Thoracic aorta (tissue), 2 donors: ENCODE measurements at places on chromosomes 7 and 10.

- no peak for DNase-seq
Measured at GRCh38 chr10:22711373-22711772, 3.0 kb downstream of the PIP4K2A start.

DNA sequence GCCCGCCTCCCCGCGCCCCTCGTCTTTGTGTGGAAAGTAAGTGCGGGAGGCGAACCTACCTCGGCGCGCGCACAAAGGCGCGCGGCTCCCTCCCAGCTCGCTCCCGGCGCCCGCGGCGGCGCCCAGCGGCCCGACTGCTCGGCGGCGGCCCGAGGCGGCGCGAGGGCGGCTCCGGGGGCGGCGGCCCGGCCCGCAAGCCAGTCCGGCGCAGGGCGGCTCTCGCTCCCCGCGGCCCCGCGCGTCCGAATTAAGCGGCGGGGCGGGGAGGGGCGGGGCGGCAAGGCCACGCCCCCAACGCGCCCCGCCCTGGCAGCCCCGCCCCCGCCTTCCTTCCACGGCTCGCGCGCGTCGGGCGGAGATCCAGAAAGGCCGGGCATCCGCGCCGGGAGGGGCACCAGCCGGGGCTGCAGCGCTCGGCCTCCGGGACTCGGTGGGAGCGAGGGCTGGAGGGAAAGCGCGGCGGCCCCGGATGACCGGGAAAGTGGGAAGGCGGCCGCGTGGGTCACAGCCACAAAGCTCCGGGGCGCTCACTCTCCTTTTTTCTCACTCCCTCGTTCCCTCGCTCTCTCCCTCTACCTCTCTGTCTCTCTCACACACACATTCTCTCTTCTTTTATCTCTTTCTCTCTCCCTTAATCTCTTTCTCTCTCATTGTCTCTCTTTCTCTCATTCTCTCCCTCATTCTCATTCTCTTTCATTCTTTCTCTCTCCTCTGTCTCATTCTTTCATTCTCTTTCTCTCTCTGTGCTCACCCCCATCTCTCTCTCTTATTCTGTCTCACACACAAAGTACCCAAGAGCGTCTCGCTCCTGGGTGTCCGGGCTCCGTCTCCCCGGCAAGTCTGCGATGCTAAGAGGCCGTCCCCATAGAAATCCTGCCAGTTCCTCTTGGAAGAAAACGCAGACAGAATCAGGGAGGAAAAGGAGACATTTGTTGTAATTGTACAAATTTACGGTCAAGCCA is 170.2 kb downstream of the FAM107B start:
- DNase-seq = peak; percentile 22

GRCh38 chr7:30932562-30932961 is 20.9 kb downstream of the AQP1 start:
- no peak for DNase-seq

GRCh38 chr7:99990460-99990852 is 14.6 kb upstream of the AZGP1 start:
- no peak for DNase-seq

DNA sequence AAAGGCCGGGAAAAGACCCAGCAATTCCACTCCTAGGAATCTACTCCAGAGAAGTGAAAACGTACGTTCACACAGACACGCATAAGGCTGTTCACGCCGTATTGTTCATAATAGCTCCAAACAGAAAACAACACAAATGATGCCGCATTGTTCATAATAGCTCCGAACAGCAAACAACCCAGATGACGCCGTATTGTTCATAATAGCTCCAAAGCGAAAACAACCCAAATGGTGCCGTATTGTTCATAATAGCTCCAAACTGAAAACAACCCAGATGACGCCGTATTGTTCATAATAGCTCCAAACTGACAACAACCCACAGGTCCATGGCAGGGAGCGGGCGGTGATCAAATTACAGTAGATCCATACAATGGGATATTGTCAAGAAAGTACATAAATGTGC is 85.2 kb upstream of the DNAAF5 start:
- no peak for DNase-seq

- DNase-seq = no peak
Measured at GRCh38 chr10:48722153-48723145, 37.8 kb downstream of the WDFY4 start.

DNA sequence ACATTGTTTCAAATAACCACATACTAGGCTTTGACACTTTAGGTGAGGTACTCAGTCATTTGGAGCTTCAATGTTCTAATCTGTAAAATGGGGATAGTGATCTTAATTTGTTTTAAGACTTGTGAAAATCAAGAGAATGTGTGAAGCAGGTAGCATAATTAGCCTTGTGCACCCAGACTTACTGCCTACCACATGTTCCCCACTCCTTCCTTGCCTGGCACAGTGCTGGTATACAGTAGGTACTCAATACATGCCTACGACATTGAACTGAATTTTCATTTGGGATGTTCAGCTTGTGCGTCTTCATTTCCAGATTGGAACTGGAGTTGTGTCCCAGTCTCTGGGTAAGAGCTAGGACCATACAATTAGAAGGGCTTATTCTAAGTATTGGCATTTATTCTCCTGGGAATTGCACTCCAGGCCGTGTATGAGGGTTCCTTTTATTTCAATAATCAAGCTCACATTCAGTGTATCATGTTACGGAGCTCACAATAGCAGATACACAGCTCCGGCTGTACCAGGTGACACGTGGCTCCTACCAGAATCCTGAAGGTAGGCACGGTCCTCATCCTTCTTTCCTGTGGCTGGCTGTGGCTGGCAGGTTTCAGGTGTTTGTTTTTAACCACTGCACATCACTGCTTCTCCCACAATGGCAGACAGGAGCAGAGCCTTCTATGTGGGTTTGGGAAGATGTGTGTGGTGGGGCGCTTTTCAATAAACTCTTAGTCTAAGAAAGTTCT is 109.4 kb upstream of the PDCD4 start:
- DNase-seq = no peak

DNA sequence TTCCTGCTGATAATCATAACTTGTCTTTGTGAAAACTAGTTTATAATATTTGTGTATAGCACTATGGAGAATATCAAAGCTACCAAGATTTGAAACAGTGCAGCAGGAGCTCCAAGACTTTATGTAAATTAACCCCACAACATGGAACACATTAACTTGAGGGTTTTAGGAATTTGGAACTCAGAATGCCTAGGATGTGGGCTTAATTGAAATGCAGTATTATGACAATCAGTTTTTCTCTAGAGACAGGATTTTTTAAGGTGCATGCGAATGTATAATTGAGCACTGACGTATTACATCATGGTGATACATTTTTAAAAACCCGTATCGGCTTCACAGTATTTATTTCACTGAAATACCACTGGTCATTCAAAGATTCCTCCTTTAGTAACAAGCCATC is 313.1 kb upstream of the DGKB start:
- DNase-seq = no peak

DNA sequence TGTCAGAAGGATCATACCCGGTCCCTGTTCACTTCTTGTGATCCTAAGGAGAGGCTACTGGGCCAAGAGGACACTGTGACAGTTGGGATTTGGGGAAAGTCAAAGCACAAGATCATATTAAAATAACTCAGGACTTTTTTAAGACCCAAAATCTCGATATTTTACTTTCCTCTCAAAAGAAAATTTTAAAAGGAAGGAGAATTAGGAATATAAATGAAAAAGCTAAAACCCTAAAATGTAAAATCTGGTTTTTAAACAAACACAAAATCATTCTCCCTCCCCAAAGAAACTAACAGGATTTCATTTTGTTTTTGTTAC is 36.4 kb downstream of the ALOX5 start:
- no peak for DNase-seq

DNA sequence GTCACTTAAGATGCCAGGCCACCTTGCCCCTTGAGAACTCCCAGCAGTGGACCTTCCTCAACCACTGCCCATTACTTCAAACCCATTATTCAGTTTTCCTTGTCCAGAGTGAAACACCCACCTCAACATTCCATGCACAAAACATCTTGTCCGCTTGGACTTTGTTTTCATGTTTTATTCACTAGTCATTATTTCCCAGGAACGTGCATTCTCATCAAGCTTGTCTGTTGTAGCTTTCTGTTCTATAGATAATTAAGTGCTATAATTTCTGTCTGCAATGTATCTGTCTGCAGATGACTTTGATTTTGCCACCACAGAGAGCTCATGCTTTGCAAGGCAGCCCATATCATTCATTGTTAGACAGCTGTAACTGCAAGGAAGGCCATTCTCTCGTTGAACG is 117.4 kb downstream of the RAB18 start:
- no peak for DNase-seq

- DNase-seq = no peak
Measured at GRCh38 chr10:59563531-59563930, 146.1 kb downstream of the SLC16A9 start.

DNA sequence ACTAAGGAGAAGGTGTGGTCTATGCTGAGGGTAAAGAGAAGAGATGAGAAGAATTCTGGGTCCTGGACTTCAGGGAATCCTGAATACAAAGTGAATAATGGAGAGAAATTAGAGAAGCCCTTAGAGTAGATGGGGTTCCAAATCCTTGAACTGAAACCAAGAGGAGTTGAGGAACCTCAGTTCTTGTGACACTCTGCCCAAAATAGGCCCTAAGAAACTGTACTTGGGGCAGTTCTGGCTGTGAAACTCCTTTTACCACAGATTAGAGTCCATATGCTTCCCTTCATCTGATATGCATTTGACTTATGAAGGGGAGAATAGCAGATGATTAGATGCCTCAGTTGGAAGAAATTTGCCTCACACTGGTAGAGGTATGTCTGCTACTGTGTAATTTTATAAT is 19.0 kb downstream of the TES start:
- no peak for DNase-seq

DNA sequence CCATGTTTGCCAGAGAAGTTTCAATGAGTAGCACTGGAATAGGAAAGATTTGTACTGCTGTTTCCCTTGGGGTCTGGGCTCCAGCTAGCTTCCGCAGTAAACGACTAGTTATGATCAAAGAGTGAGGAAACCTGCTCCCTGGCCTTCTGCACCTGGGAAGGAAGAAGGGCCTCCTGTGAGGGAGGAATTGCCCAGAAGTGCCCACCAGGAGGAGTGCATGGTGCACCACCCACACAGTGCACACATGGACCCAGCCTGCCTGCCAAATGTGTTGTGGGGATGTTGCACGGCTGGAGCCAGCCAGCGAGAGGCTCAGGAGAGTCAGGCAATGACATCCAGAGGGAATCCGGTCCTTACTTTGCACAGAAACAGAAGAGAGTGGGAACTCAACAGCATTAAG is 27.0 kb upstream of the FAM107B start:
- no peak for DNase-seq

DNA sequence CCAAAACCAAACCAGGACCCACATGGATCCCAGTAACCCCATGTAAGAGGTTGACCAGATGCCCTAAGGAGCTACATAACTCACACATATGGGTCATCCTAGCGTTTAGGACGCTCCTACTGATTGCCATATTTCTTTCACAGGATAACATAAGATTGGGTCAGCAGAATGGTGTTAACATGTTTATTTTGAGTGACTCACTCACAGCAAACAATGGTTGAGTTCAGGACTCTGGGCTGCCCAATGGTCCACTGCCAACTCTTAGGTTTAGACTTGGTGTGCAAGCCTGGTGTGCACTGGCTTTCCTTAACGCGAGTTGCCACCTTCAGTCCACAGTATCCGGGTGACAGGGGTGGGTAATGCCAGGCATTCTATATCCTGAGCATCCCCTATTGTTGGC is 211.5 kb downstream of the GPAM start:
- DNase-seq = no peak

- no peak for DNase-seq
Measured at GRCh38 chr7:38105874-38106483, 72.1 kb upstream of the STARD3NL start.

GRCh38 chr7:115965796-115966475 is 64.6 kb downstream of the TFEC start:
- no peak for DNase-seq

DNA sequence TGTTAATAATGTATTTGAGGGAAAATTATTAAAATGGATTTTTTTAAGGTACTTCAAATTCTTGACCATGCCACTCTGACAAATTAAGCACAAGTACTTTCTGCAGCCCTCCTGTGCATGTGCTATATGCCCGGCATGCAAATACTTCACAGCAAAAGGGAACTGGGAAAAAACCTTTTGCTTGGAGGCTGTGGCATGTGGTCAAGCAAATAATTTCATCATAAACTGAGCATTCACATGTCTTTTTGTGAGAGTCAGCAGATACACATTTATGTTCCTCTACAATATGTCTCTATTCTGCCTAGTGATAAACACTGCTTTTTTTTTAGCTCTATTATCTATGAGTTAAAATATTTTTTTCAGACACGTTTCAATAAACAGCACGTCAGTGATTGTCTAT is 53.7 kb upstream of the SEMA3A start:
- no peak for DNase-seq

DNA sequence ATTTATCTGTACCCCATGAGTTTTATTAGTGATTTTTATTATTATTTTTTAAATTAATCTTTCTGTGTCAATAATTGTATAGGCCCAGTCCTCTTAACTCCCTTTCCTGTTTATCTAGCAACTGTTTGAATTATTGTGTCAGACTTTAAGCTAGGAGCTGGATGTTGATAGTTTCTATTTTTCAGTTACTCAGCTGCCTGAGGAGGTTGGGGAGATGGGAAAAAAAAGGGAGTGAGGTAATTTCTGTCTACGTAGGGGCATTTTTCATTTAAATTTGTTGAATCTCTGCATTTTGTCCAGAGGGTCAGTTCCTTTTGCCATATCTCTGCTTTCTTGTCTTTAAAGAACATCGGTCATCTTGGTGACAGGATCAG is 5.0 kb upstream of the ZNF518A start:
- no peak for DNase-seq

DNA sequence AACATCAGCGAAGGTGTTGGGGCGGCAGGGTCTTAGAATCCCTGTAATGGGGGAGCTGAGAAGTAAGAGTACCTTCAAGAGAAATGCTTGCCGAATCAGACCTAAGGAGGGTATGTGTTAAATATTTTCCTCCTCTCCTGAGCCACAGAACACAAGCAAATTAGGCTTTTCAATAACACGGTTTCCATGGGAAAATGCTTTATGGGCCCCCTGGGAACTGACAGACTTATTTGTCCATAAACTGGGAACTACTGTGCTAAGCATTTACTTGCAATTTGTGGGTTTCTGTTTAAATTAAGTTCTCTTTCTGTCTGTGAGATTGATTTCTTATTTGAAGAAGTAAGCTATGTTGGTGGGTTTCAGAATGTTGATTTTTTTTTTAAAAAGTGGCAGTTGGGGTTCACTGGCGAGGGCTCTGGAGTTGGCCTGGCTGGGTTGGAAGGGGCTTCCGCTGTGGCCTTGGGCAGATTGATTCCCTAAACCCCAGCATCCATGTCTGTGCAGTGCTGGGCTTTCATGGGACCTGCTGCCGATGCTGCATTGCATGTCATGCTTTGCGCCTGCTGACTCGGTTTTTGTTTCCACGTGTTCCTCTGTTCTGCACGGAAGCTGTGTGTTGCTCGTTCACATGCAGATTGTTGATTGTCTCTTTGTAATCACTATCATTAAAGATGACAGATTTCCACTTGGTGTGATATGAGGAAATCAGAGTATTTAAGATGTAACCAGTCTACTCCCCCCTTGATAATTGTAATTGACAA is 7.2 kb downstream of the RBM17 start:
- DNase-seq = no peak

DNA sequence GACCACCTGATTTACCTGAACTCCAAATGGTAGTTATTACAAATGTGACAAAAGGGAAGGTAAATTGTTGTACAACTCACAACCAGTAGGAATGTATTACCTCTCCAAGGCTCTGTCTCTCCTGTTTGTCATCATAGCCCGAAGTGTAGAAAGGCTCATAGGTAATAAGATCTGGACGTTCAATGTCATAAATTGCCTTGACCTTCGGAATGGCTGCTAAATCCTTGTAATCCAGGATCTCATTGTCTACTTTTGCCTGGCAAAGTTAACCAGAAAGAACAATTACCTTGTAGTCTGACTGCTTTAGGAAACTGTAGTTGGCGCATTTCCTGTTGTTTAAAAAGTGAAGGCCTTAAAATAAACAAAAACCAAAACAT is 68.6 kb upstream of the AFAP1L2 start:
- DNase-seq = no peak
